RPMI8226 (cell line): ENCODE measurements at places on chromosomes 12 and 14.
A peak's percentile ranks its signal among the peaks of the same experiment; 100 is the strongest.

DNA sequence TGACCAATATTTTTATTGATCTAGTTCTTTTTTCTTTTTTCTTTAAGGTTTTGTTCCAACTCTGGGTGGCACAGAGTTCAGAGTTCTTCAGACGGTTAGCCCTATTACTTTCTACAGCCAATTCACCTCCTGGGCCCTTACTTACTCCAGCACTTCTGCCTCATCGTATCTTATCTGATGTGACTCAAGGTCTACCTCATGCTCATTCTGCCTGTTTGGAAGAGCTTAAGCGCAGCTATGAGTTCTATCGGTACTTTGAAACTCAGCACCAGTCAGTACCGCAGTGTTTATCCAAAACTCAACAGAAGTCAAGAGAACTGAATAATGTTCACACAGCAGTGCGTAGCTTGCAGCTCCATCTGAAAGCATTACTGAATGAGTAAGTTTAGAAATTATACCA, 64.7 kb downstream of the VEZT start:
- no peak for DNase-seq

GRCh38 chr12:5227708-5228373, 184.2 kb downstream of the KCNA5 start:
- DNase-seq, result no peak

DNA sequence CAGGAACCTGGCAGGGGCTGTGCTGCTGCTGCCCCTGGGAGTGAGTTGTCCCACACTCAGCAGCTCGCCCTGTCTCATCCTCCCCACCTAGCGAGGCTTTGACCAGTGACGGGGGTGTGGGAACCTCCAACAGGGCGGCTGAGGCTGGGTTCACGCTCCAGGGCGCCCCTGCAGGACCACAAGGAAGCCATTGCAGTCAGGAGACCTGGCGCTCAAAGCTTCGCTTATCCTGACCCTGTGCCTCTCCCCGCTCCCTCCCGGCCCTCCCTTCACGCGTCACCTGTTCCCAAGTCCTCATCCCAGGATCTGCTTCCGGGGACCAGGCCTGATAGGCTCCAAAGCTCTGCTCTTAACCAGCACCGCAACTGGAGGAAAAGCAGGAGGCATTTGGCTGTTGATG, 272.0 kb upstream of the SFSWAP start:
- DNase-seq, result no peak

DNA sequence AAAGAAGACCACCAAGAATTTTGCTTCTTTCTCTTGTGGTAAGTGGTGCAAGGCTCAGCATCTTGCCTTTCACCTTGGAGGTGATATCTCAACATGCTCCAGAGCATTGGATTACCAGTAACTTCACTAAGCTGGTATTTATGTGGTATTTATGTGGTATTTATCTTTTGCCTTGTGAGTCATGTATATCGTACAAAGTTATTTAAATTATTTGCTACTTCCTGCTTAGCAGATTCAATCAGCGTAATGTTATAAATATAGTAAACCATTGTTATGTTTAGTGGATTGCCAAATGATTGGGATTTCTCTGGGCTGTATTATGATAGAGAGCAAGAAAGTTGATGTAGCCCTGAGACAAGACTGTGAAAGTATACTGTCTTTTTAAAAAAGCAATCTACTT, 366.4 kb downstream of the IPO8 start:
- no peak for DNase-seq

DNA sequence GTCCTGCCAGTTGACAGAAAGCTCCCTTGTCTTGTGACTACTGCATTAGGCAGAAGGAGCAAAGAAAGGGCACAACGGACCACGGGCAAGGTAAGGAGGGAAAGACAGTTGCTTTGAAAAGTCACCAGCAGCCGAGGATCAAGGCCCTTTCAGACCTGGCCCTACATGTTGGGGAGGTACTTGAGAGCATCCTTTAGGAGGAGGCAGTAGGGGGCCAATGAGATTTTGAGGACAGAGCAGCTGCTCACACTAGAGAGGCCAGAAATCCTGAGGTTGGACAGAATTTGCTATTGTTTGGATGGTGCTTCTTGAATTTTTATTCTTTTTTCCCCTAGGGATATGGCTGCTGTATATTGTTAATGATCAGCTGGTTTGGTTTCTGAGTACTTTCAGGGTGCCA, 135.5 kb upstream of the PZP start:
- no peak for DNase-seq

GRCh38 chr12:111443086-111443485, 37.4 kb downstream of the SH2B3 start:
- no peak for DNase-seq

GRCh38 chr14:29900609-29901350, 26.9 kb downstream of the PRKD1 start:
- DNase-seq, result no peak

DNA sequence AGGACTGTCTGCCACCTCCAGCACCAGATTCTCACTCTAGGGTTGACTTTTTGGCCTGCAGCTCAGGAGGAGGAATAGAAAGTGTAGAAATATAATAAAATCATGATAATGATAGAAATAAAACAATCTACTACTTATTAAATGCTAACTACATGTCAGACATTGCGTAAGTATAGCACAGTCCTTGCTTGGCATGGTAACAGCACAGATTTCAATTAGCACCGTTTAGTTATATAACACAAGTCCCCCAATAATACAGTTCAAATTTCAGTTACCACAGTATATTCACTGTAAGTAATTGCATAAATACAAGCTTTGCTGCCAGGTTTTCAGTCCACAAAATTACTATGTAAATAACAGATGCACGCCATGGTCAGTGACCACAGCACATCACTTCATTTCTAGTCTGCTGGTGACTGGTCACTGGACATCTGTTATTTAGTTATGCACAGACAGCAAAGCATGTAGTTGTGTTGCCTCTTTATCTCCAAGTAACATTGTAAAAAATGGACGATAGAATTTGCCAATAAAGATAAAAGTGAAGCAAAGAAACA, 6.5 kb upstream of the GLT8D2 start:
- no peak for DNase-seq

DNA sequence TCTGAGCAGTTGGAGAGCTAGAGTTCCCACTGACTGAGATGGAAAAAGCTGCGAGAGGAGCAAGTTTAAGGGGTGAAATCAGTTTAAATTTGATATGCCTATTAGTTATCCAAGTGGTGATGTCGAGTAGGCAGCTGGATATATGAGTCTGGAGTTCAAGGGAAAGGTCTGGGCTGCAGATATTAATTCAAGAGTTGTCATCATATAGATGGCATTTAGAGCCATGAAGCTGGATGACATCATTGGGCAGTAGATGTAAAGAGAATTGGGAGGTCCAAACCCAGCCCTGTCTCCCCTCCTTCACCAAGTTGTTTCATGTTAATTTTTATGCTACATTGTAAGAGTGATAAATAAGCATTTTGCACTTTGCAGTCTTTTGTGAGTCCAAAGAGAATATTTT, 898.1 kb downstream of the GALC start:
- DNase-seq, result no peak

- peak; percentile 42 for DNase-seq
Observed at GRCh38 chr12:11228296-11228879, 41.1 kb downstream of the PRB3 start.

- DNase-seq, result no peak
Observed at GRCh38 chr14:79583738-79584408, 627.4 kb downstream of the DIO2 start.

- DNase-seq, result no peak
Observed at GRCh38 chr12:130132831-130133511, 29.3 kb upstream of the FZD10 start.

DNA sequence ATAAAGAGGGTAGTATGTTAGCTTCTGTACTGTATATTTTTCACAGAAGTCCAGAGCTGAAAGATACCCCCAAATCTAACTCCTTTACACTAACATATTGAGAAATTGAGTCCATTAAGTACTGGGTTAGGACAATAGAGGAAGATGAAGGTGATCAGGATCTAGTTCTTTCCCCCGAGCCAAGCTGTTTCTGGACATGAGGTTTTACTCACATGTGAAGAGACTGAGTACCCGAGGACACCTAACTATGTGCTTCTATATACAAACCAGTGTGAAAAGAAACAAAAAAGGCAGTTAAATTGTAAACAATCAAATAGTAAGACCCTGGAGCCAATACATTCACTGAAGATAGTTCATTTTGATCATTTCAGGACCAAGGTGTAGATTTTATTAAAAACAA, 3.8 kb upstream of the TRHDE start:
- DNase-seq, result no peak

GRCh38 chr12:254912-255311, 7.7 kb downstream of the SLC6A13 start:
- no peak for DNase-seq

- no peak for DNase-seq
Observed at GRCh38 chr14:91778217-91778616, 46.3 kb upstream of the CATSPERB start.

- DNase-seq, result no peak
Observed at GRCh38 chr12:19681007-19681406, 241.7 kb downstream of the AEBP2 start.

DNA sequence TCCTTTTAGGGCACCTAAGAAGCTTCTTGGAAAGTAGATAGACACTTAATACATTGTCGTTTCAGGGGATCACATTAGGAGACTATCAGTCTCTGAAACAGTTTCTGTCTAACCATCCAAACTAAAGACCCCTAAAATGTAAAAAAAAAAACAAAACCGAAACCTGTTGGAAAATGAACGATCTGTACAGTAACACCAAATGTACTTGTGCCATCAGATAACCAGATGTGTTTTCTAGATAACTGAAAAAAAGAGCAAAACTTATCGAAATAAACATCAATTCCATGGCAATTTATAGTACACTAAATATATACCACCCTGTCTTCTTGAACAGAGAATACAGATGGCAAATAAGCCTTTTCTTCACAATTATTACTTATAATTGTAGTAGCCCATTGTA, 2.1 kb downstream of the LDHB start:
- no peak for DNase-seq

GRCh38 chr12:75977590-75977951, 54.0 kb downstream of the PHLDA1 start:
- no peak for DNase-seq

DNA sequence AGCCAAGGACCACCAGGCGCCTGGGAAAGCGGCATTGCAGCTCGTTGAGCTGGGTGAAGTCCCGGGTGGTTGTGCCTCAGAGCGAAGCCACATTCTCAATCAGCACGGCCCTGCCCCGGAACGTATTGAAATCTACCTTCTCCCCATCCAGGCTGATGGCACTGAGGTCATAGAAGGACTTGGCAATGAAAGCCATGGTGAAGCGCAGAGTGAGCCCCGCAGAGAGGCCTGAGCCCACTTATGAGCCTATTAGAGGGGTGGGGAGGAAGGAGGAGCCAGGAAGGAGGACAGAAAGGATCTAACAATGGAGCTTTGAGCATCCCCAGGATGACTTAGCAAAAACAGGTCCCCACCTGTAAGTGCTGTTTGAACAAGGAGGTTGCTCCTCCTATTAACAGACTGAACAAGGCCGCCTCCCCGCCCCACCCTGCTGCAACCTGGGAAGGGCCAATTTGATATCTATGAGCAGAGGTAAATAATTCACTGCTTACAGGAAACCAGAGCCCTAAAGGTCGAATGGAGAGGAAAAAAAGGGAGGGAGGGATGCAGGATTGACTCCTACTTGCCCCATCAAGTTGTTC, at the start of gene GPX2:
Gene GPX2, minus strand, starts transcription at position 215 of the 581 bp plus-strand sequence. Its CDS starts 19 bp downstream, at position 196.
- no peak for DNase-seq

GRCh38 chr12:115253049-115253448, 569.1 kb upstream of the TBX3 start:
- DNase-seq, result no peak

GRCh38 chr14:92005019-92005418, 34.8 kb downstream of the TRIP11 start:
- no peak for DNase-seq

GRCh38 chr12:47721431-47721973, 3.8 kb downstream of the ENDOU start:
- no peak for DNase-seq

- DNase-seq, result no peak
Observed at GRCh38 chr14:29756019-29756385, 171.6 kb downstream of the PRKD1 start.

DNA sequence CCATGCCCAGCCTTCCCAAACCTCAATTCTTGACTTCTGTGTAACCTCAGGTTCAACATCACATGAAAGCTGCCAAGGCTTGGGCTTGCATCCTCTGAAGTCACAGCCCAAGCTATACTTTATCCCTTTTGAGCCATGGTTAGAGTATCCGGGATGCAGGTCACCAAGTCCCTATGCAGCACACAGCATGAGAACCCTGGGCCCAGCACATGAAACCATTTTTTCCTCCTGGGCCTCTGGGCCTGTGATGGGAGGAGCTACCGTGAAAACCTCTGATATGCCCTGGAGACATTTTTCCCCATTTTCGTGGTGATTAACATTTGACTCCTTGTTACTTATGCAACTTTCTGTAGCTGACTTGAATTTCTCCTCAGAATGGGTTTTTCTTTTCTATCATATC, 25.8 kb upstream of the DIO2 start:
- no peak for DNase-seq

DNA sequence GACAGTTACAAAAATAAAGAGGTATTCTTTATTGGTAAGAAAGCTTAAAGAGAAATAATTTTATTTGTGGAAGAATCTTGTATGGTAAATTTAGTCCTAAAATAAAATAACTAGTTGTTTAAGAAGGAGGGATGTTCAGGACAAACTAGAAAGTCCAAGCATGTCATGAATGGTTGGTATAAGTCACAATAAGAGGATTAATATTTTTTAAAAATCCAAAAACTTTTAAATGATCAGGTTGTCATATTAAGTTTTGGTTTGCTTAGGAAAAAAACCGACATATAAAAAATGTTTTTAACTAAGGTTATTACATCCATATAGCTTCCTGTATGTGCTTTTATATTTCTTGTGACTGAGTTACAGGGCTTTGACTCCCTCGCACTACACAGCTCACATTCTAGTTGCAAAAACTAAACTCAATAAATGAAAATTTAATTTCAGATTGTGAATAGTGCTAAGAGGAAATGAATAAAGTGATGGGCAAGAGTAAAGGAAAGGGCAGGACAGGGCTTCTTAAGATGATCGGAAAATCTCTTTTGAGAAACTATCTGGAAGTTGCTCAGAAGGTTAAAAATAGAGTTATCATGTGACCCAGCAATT, 80.7 kb upstream of the METAP2 start:
- no peak for DNase-seq
